ENCODE measurements at places on chromosomes 5 and 9. TPM values are rescaled to one million over a fixed set of nuclear protein-coding genes. Genes with fewer than 3 reads are reported as not detected.
A peak's percentile ranks its signal among the peaks of the same experiment; 100 is the strongest.

DNA sequence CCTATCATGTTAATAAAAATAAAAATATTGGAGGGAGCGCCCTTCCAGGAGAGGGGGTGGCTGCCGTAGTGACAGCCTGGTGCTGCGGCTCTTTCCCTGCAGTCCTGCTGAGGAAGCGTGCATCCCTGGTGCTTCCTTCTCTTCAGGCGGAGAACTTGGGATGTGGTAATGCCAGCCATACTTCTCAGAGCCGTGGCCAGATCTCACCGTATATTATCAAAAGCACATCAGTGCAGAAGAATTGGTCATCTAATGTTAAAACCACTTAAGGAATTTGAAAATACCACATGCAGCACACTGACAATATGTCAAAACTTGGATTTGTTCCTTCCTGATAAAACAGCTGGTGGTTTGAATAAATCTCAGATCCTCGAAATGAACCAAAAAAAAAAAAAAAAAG lies 17.7 kb downstream of the C9orf40 start:
- DNase-seq, result no peak

DNA sequence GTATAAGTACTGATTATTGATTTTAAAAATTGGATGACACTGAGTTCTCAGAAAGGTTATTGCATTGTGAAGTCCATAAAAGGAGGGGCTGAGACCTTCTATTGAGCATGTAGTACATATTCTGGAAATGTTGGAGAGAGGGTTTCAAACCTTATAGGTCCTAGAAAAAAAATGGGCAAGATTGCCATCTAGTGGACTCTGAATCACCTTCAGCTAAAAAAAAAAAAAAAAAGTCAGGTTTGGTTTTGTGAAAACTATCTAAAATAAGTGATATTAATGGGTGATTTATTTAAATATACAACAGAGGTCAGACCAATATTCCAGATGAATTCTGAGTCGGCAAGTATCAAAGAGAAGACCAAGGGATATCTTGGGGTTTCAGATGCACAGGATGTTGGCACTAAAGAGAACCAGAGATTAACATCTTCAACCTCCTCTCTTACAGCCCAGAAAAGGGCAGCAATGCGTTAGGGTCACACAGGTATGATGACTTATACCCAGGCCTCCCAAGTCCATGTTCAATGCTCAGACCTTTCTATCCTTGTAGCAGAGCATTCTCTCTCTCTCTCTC lies 109.8 kb upstream of the NMUR2 start:
- DNase-seq, result no peak

DNA sequence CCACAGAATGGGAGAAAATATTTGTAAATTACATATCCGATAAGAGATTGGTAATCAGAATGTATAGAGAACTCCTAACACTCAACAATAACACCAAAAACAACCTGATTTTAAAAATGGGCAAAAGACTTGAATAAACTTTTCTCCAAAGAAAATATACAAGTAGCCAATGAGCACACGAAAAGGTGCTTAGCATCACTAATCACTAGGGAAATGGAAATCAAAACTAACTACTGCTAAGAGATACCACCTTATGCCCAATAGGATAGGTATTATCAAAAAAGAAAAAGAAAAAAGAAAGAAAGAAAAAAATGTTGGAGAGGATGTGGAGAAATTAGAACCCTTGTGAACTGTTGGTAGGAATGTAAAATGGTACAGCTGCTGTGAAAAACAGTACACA lies 212.1 kb downstream of the TLR4 start:
- no peak for DNase-seq

DNA sequence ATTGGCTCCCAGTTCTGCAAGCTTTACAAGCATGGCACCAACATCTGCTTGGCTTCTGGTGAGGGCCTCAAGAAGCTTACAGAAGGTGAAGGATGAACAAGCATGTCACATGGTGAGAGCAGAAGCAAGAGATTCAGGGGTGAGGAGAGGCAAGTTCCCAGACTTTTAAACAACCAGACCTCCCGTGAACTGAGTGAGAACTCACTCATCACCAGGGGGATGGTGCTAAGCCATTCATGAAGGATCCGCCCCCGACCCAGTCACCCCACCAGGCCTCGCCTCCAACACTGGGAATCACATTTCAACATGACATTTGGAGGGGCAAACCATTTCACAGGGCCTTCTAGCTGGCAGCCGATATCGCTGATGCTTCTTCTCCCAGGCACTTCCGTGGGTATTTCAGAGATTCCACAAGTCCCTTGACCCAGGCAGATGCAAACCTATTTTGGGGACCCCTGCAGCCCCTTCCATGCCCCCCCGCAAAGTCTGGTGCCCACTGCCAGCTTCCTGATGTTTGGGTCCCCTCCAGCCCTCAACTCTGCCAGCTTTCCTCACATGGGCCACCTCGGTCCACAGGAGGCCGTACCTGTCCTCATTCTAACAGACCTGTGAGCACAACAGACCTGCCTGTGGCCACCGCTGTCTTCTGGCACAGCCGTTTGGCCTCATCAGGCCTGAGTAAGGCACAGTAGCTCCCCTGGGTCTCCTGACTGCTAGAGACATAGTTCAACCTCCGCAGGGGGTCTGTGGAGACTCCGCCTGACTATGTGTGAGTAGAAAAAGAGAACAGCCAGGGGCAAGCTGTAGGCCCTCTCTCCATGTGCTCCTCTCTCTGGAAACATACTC lies 60.7 kb upstream of the ANGPTL2 start:
- no peak for DNase-seq

DNA sequence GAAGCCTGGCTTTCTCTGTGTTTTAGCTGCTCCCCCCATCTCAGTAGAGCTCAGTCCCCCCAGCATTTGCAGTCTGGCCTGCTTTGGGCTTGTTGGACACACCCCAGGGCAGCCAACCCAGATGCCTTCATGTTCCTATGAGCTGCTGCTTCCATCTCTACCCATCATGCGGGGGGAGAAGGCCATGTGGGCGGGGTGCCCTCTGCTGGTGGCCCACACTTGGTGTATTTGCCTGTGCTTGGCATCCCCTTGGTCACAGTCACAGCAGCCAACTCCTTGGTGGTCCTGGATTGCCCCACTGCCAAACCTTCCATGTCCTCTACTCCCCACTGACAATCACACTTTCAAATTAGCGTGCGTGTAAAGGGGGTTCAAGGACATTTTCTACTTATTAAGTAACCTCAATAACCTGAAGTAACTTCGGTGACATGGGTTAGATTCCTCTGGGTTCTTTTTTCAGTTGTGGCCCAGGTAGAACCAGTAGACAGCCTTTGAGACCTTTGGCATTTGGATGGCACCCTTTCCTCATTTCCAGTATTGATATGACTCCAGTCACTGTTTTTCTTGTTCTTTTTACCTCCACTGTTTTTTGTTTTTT lies 42.8 kb downstream of the SNX30 start:
- DNase-seq, result peak; percentile 69

GRCh38 chr5:16529306-16529705 lies 63.7 kb upstream of the ZNF622 start:
- no peak for DNase-seq

GRCh38 chr9:18023332-18023731 lies 444.5 kb downstream of the SH3GL2 start:
- no peak for DNase-seq

CENPH gene
- total RNA-seq, result 35.6 TPM

ANKRD34B gene
- total RNA-seq, result 0.10 TPM

Data from Panc1 (cell line).